Activated T-helper 1 cell treated with anti-CD3 and anti-CD28 coated beads, Interleukin-12 subunit alpha, Interleukin-12 subunit beta, Interleukin-2, Interleukin-4 antibody, amounts not matched to agents 30 ng/mL and 10 ng/mL and 1 ng/mL, durations not matched to agents 14 hours and 24 hours and 36 hours (primary cell): ENCODE measurements at places on chromosomes 5 and 9. TPM values are rescaled to one million over a fixed set of nuclear protein-coding genes. Genes with fewer than 3 reads are reported as not detected.

GRCh38 chr5:147857302-147858129 is 21.0 kb upstream of the SCGB3A2 start:
- DNase-seq: peak; percentile 16

GRCh38 chr5:39019254-39019653 is 54.9 kb downstream of the RICTOR start:
- DNase-seq: no peak

- DNase-seq: no peak
Measured at GRCh38 chr9:120412425-120412951, 167.5 kb downstream of the CDK5RAP2 start.

DNA sequence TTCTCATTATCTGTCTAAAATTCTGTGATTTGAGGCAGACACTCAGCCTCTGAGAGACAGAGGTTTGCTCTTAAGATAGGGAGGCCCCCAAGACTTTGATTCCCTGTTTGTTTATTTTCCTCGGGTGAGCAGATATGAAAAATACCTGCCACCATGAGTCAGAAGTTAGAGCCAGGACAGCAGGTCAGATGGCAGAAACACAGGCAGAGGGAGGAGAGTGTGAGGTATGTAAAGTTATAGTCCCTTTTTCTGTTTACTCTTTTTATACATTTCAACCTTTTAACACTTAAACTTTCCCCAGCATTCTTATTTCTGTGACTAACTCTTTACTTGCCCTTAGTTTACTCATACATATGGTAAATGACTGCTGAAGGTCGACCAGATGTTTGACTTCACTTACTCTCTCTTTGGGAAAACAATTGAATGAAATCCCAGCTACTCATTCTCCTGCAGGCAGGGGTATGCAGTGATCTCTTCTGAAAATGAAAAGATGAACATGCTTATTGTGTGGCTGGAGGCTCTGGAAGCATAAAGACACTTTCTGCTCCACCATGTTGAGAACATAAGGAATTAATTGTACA is 383.8 kb downstream of the NTRK2 start:
- no peak for DNase-seq

DNA sequence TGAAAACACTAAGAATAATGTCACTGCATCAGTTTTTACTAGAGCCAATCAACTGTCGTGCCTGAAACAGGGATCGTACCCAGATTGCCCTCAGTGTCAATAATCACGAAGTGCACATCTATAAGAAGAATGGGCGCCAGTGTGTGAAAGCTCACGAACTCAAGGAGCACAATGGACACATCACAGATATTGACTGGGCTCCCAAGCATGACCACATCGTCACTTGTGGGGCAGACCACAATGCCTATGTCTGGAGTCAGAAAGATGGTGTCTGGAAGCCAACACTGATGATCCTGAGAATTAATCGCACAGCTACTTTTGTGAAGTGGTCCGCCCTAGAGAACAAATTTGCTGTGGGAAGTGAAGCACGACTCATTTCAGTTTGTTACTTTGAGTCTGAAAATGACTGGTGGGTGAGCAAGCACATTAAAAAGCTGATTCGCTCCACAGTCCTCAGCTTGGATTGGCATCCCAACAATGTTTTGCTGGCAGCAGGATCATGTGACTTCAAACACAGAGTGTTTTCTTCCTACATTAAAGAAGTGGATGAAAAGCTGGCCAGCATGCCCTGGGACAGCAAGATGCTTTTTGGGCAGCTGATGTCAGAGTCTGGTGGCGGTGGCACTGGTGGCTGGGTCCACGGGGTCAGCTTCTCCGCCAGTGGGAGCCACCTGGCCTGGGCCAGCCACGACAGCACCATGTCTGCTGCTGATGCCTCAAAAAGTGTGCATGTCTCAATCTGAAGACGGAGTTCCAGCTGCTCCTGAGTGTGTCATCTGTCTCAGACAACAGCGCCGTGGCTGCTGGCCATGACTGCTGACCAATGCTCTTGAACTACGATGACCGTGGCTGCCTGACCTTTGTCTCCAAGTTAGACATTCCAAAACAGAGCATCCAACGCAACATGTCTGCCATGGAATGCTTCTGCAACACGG is 32.2 kb downstream of the NSA2 start:
- no peak for DNase-seq

- no peak for DNase-seq
Measured at GRCh38 chr5:43386960-43387362, 25.2 kb downstream of the CCL28 start.

DNA sequence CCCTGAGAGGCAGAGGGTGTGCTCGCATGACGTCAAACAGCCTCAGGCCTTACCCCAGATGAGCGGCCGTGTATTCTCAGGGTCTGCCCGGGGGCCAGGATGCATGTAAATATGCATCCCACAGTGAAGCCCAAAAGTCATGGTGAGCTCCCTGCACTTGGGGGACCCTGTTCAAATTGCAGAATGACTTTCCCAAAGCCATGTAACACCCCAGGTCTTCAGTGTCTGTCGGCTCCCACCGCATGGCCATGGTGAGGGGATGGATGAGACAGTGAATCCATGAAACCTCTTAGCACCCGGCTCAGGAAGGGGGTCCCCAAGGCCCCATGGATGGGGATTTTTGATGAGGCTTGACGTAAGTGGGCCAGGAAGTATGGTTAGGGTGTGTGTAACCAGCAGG is 9.3 kb upstream of the COL5A1 start:
- DNase-seq: no peak

GRCh38 chr5:133267601-133268000 is 215.8 kb downstream of the HSPA4 start:
- no peak for DNase-seq

DNA sequence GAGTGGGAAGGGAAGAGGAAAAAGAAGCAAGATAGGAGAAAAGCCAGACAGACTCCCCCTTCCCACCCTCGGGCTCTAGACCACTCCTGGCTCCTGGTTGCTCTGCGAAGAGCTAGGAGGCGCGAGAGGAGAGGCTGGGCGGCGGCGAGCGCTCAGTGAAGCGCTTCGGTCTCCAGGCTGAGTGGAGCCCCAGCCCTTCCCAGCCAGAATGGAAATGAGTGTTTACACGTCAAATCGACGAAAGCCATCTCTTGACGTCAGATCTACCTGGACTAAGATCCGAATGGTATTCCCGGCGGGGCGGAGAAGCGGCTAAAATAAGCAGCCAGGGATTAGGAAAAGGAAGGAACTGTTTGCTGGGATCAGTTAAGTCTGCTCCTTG is at the start of gene PCSK1:
PCSK1 (minus strand) TSS at position 183 of the 382 bp plus-strand sequence. CDS start 206 bp downstream, outside the sequence.
- DNase-seq: no peak

GRCh38 chr9:91727316-91727861 is 222.6 kb downstream of the ROR2 start:
- DNase-seq: peak; percentile 12

DNA sequence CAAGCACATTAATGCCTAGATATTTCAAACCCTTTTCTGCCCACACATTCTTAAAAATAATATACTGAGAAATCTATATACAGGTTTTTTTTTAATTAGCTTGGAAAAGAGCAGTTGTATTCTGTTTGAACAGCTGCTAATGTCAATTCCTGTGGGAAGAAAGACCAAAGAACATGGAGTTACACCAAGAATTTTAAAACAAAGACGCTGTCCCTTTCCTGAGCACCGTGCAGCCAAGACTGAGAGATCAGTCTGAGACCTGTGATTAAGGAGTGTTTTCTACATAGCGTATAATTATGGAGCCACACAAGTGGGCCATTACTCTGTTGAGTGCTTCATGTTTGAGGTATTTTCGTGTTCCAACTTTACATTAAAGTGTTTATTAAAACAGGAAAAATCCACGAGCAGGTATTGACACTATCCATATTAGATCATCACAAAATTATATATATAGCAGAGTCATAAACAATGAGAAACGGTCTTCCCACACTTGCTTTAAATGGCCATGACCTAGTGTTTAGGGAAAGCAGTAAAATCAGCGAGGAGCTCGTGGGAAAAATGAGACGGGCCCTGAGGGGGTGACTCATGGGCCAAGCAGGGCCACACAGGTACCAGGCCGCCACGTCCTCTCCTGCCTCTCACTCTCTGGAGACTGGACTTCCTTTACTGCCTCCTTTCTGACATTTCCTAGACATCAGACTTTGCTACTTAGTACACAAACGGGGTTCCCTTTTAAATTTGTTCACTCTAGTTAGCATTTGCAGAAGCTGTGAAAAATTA is 153.1 kb upstream of the OTULINL start:
- DNase-seq: no peak

Gene PCDHGB6
- total RNA-seq: 0.12 and 0.18 TPM in 2 replicates

Gene DBH
- total RNA-seq: not detected in 2 replicates

Gene FOXD4L4
- total RNA-seq: 0.10 and 0.23 TPM in 2 replicates

Gene TMEM252
- not detected in 2 replicates for total RNA-seq
